ENCODE measurements at places on chromosomes 2 and 18.

DNA sequence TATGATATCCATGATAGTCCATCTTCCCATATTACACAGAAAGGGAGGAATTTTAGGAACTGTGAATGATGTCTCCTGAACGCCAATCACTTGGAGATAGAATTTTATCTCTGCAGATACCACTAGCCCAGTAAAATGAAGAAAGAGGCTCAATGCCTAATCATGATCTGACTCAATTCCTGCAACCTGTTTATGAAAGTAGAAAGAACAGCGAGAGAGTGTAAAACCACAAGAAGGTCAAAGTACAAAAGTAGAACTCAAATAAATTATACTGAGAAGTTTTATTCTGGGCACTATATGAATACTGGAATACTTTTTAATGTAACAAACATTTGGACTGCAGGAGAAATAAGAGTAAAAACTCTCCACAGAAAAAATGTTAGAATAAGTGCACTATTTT is 892.1 kb upstream of the DDX18 start:
- no peaks in the 10 kb centered on the region for H3K36me3 ChIP-seq
- no peaks in the 10 kb centered on the region for H3K4me1 ChIP-seq
- no peak for DNase-seq
- no peak overlapping the region for H3K4me3 ChIP-seq

DNA sequence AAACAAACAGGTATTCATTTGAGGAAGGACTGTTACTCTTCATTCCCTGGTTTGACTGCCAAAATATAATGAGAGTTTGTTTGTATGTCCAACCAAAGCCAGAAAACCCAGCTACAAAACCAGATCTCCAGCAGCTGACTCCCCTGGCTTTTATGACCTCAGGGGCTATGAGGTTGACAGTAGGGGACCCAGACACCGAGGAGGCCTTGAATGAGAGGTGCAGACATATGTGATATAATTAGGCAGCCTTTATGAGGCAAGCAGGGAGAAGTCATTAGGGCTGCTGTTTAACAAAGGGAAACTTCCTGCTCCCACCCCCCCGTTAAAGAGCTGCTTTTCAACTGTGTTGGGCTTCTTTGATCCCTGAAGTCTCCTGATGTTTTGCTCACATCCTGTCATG is 236.7 kb downstream of the SLC4A3 start:
- H3K4me3 ChIP-seq = no peak overlapping the region
- H3K27ac ChIP-seq = no peak overlapping the region
- H3K36me3 ChIP-seq = no peaks in the 10 kb centered on the region
- DNase-seq = no peak
- no peaks in the 10 kb centered on the region for H3K4me1 ChIP-seq

- no peak for DNase-seq
- H3K36me3 ChIP-seq = peaks cover 13% of the 10 kb centered on the region
- H3K4me3 ChIP-seq = no peak overlapping the region
- no peaks in the 10 kb centered on the region for H3K27me3 ChIP-seq
- H3K4me1 ChIP-seq = peaks cover 5% of the 10 kb centered on the region
Observed at GRCh38 chr18:26052505-26052904, 37.9 kb downstream of the SS18 start.

DNA sequence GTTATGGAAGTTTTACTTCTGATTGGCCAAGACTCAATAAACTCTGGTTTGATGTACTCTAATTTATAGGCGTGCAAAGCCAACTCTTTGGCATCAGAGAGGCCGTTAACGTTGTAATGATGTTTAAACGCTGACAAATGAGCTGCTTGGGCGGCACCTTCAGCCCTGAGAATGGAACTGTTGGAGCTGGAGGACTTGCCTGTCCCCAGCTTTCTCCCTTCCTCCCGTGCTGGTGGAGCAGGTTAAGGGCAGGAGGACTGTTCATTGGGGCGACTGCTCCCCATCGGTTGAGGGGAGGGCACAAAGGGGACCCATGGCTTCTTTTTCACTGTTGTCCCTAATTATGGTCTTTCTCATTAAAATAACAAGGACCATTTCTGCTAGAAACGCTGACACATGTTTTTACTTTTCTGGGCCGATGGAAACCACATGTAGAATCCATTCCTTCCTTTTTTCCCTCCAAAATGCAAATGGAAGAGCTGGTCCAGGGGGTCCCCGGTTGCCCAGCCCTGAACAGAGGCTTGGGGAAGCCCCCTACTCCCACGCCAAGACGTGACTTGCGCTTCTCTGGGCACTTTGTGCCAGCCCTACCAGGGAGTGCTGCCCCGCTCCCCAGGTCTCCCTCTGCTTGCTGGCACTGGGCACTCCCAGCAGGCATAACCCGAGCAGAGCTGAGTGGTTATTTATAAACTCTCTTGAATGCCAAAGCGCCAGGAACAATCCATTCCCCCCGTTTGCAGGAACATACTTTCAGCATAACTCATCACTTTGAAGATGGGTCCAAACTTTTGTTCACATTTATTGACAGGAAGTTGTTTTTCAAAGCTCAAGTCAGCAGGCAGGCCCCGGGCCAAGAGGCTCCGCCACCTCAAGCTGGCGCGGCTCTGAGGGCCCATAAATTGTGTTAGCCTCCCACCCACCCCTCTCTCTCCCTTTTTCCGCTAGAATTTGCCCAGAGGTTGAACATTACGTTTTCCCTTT is 170.1 kb downstream of the ASB1 start:
- H3K27me3 ChIP-seq = peaks cover 8% of the 10 kb centered on the region
- H3K4me1 ChIP-seq = no peaks in the 10 kb centered on the region
- H3K36me3 ChIP-seq = no peaks in the 10 kb centered on the region
- H3K27ac ChIP-seq = no peak overlapping the region

- no peaks in the 10 kb centered on the region for H3K36me3 ChIP-seq
- DNase-seq = no peak
- H3K27ac ChIP-seq = no peak overlapping the region
- H3K27me3 ChIP-seq = no peaks in the 10 kb centered on the region
- no peaks in the 10 kb centered on the region for H3K4me1 ChIP-seq
Observed at GRCh38 chr2:142037066-142037465, 93.8 kb downstream of the LRP1B start.

DNA sequence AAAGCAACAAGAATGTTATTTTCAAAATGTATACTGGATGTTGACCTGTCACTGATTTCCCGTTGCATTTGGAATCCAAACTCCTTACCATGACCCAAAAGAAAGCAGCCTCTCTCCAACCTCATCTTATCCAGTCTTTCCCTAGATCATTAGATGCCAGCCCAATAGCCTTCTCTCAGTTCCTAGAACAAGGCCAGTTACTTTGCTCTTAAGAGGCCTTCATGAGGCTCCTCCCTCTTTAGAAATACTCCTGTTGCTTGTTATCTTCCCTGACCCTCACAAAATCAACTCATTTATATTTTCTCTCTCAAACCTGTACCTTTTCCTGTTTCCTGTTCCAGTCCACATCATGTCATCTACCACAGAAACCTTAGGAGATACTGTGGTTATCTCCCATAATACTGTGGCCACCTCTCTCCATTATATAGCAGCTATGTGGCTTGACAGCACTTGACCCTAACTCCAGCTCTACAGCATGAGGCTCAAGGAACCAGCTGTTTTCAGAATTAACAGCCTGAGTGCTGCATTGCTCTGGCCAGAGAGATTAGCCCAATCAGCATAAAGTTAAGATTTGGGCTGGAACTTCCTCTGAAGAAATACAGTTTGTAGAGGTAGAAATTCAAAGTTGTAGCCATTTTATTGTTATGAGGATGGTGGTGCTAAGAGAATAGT is 22.8 kb downstream of the SRBD1 start:
- H3K36me3 ChIP-seq = peaks cover 15% of the 10 kb centered on the region
- peak overlapping the region; percentile 4 for H3K27ac ChIP-seq
- no peak overlapping the region for H3K4me3 ChIP-seq
- no peak for DNase-seq

- H3K27ac ChIP-seq = no peak overlapping the region
- DNase-seq = no peak
- H3K36me3 ChIP-seq = no peaks in the 10 kb centered on the region
- H3K4me3 ChIP-seq = no peak overlapping the region
Observed at GRCh38 chr2:100675373-100675772, 112.6 kb downstream of the PDCL3 start.

GRCh38 chr18:22314420-22314819 is 103.3 kb downstream of the CTAGE1 start:
- H3K27me3 ChIP-seq = peaks cover 5% of the 10 kb centered on the region
- H3K27ac ChIP-seq = no peak overlapping the region
- no peak for DNase-seq
- H3K4me3 ChIP-seq = no peak overlapping the region
- H3K4me1 ChIP-seq = no peaks in the 10 kb centered on the region
- H3K36me3 ChIP-seq = no peaks in the 10 kb centered on the region

- H3K4me1 ChIP-seq = peaks cover 22% of the 10 kb centered on the region
- no peaks in the 10 kb centered on the region for H3K36me3 ChIP-seq
- DNase-seq = no peak
- no peak overlapping the region for H3K27ac ChIP-seq
- peak overlapping the region; percentile 87 for H3K4me3 ChIP-seq
Observed at GRCh38 chr2:189579585-189580186, 900 bp downstream of the SLC40A1 start.

DNA sequence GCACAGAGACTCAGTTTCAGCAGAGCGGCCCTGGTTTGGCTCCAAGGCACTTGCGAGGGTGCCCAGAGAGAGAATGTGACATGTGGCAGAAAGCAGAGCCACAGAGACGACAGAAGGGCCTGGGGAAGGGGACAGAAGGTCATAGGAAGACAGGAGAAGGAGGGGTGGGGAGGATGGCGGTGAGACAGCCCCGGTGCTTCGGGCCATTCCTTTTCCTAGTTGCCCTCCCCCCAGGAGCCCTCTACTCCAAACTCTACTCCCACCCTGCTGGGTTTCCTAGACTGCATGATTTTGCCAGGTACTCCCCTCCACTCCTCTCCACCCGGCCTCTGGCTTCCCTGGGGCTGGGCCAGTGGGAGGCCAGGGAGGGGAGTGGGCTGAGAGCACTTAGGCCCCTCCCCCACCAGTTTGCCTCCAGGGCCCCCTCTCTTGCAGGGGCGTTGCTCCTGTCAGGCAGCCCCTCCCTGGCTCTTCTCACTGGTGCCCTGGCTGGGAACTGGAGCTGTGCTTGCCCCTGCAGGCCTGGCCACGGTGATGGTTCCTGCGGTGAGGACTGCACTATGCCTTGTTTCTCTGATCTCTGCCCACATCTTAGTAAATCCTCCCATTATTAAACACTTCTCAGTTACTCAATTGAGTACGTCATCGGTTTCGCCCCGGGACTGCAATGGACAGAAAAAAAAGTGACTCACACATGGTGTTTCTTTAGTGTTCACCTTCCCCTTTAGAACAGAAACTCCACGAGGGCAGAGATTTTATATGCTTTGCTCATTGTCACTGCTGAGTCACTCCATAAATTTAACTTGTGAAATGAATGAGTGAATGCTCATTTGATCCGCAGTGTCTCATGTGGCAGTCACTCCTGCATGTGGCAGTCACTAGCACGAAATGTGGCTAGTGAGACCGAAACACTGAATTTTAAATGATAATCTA is 58.7 kb upstream of the SP3 start:
- H3K27ac ChIP-seq = no peak overlapping the region
- no peaks in the 10 kb centered on the region for H3K36me3 ChIP-seq
- H3K4me3 ChIP-seq = no peak overlapping the region
- peaks cover 8% of the 10 kb centered on the region for H3K4me1 ChIP-seq

DNA sequence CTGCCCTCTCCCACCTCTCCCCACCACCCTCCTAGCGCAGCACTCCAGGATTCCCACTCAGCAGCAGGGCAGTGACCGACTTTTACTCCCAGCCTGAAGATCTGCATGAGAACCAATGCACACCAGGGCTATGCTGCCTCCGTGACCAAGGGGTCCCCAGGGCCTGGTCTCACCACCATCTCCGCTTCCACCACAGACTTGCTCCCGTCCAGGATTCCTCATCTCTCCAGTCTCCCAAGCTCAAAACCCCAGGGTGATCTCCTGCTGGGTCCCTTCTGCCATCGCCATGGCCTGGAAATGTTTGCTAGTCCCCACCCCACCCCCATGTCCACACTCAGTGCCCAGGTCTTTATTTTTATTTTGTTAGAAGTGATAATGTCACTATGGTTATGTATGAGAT is 2.1 kb upstream of the CIDEA start:
- no peak for DNase-seq
- H3K27ac ChIP-seq = no peak overlapping the region
- peaks cover 78% of the 10 kb centered on the region for H3K27me3 ChIP-seq
- H3K4me3 ChIP-seq = no peak overlapping the region
- H3K4me1 ChIP-seq = no peaks in the 10 kb centered on the region
- H3K36me3 ChIP-seq = no peaks in the 10 kb centered on the region

DNA sequence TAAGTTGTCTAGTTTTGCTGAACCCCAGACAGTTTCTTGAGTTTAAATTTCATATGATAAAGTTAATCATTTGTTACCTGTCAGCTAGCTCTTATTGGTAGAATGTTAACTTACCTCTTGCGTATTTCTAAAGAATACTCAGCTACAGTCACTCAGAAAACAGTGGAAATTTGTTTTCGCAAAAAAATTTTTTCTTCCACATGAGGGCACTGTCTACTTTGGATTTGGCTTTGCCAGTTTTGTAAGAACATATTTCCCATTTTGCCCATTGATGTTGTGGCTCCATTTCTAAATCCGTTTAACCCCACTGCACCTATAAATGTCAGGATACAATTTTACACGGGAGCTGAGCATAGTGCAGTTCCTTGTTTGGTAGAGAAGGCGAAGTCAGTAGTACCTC is 19.1 kb upstream of the GCFC2 start:
- H3K4me1 ChIP-seq = no peaks in the 10 kb centered on the region
- H3K27ac ChIP-seq = no peak overlapping the region
- no peaks in the 10 kb centered on the region for H3K36me3 ChIP-seq
- no peak for DNase-seq
- H3K27me3 ChIP-seq = peaks cover 45% of the 10 kb centered on the region
- no peak overlapping the region for H3K4me3 ChIP-seq

DNA sequence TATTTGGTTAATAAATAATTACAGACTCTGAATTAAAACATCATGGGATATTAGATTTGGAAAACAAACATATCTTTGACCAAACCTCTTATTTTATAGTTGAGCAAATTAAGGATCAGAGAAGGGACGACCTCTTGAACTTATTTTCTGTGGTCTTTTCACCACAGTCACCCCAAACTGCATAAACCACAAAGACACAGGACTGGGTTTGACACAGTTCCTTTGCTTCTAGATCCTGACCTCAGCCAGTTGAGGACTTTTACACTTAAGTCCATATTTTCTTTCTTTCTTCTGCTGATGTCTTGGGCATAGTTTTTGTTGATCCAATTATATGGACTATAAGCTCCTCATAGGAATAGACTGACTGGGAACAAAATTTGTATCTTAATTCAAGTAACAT is 234.0 kb upstream of the SLC14A2 start:
- no peak for DNase-seq
- H3K4me3 ChIP-seq = no peak overlapping the region
- H3K27ac ChIP-seq = no peak overlapping the region
- no peaks in the 10 kb centered on the region for H3K4me1 ChIP-seq
- peaks cover 12% of the 10 kb centered on the region for H3K27me3 ChIP-seq
- no peaks in the 10 kb centered on the region for H3K36me3 ChIP-seq

- no peak for DNase-seq
- H3K4me1 ChIP-seq = no peaks in the 10 kb centered on the region
- peak overlapping the region; percentile 47 for H3K4me3 ChIP-seq
- no peak overlapping the region for H3K27ac ChIP-seq
Observed at GRCh38 chr2:595141-595815, 81.9 kb downstream of the TMEM18 start.
